PC-9 (cell line): ENCODE measurements at places on chromosomes 12 and 14. TPM values are rescaled to one million over a fixed set of nuclear protein-coding genes. Genes with fewer than 3 reads are reported as not detected.

- no peaks in the 10 kb centered on the region for H3K36me3 ChIP-seq
- H3K4me3 ChIP-seq: no peak overlapping the region
- no peak for DNase-seq
- no peak overlapping the region for H3K27ac ChIP-seq
Observed at GRCh38 chr14:101491841-101492240, 69.5 kb upstream of the DIO3 start.

DNA sequence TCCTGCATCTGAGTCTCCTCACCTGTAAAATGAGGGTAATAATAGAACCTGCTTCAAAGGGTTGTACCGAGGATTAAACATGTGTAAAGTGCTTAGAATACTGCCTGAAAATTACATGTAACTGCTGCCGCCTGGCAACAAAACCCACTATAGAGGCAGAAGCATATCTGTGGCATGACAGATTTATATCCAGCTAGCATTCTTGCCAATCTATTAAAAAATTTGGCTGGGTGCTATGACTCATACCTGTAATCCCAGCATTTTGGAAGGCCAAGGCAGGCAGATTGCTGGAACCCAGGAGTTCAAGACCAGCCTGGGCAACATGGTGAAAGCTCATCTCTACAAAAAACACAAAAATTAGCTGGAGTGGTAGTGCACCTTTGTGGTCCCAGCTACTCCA is 16.4 kb upstream of the KSR2 start:
- H3K36me3 ChIP-seq: no peaks in the 10 kb centered on the region
- no peak overlapping the region for H3K27ac ChIP-seq
- no peak overlapping the region for H3K4me3 ChIP-seq
- no peaks in the 10 kb centered on the region for H3K27me3 ChIP-seq
- peaks cover 21% of the 10 kb centered on the region for H3K4me1 ChIP-seq
- DNase-seq: peak; percentile 40

- H3K36me3 ChIP-seq: no peaks in the 10 kb centered on the region
- no peak for DNase-seq
- no peaks in the 10 kb centered on the region for H3K4me1 ChIP-seq
- no peak overlapping the region for H3K4me3 ChIP-seq
Observed at GRCh38 chr12:97921979-97922722, 459.5 kb downstream of the RMST start.

DNA sequence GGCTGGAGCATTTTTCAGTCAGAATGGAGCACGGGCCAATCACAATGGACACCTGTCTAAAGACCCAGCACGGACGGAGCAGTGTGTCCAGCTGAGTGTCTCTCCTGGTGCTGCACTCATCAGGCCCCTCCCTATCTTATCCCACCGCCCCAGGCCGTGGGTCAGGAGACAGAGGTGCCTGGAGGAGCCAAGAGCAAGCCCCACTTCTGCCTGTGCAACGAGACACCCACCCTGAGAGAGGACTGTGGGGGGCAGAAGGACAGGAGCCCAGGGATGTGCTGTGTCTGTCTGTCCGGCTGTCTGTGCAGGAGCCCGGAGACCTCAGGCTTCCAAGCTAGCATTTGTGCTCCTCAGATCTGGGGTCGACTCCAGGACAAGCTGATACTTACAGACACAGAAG is 69.6 kb upstream of the SFSWAP start:
- no peaks in the 10 kb centered on the region for H3K36me3 ChIP-seq
- no peaks in the 10 kb centered on the region for H3K4me1 ChIP-seq
- DNase-seq: no peak
- no peak overlapping the region for H3K4me3 ChIP-seq

GRCh38 chr12:87866578-87867292 is 162.5 kb downstream of the C12orf50 start:
- no peak for DNase-seq
- H3K4me3 ChIP-seq: no peak overlapping the region
- no peaks in the 10 kb centered on the region for H3K4me1 ChIP-seq
- no peak overlapping the region for H3K27ac ChIP-seq
- H3K27me3 ChIP-seq: no peaks in the 10 kb centered on the region
- H3K36me3 ChIP-seq: no peaks in the 10 kb centered on the region

DNA sequence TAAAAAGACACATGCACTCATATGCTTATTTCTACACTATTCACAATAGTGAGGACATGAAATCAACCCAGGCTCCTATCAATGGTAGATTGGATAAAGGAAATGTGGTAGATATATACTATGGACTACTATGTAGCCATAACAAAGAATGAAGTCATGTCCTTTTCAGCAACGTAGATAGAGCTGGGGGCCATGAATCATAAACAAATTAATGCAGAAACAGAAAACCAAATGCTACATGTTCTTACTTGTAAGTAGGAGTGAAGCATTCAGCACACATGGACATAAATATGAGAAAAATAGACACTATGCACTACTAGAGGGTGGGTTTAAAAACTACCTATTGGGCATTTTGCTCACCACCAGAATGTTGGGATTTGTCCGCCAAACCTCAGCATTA is 278.0 kb upstream of the MIS18BP1 start:
- no peaks in the 10 kb centered on the region for H3K27me3 ChIP-seq
- no peak overlapping the region for H3K27ac ChIP-seq
- DNase-seq: no peak
- peaks cover 4% of the 10 kb centered on the region; the same call in 1 of the 2 replicates for H3K4me1 ChIP-seq
- H3K4me3 ChIP-seq: no peak overlapping the region

DNA sequence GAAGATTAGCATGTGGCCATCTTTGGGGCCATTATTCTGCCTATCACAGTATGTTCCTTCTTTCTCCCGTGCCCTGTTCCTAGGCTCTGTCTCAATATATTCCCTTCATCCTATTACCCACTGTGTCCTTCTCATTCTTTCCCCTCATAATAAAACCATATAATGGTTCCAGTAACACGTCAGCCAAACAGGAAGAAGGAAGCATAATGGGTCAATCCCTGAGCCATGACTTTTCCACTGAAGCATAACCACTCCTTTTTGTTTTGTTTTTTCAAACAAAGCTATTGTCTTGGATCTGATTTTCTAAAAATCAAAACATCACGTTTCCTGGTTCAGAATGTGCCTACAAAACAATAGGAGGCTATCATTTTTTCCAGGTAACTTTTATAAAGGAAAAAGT is 21.3 kb upstream of the RHOJ start:
- no peaks in the 10 kb centered on the region for H3K27me3 ChIP-seq
- H3K4me1 ChIP-seq: no peaks in the 10 kb centered on the region
- H3K36me3 ChIP-seq: no peaks in the 10 kb centered on the region
- no peak for DNase-seq
- no peak overlapping the region for H3K27ac ChIP-seq
- no peak overlapping the region for H3K4me3 ChIP-seq

DNA sequence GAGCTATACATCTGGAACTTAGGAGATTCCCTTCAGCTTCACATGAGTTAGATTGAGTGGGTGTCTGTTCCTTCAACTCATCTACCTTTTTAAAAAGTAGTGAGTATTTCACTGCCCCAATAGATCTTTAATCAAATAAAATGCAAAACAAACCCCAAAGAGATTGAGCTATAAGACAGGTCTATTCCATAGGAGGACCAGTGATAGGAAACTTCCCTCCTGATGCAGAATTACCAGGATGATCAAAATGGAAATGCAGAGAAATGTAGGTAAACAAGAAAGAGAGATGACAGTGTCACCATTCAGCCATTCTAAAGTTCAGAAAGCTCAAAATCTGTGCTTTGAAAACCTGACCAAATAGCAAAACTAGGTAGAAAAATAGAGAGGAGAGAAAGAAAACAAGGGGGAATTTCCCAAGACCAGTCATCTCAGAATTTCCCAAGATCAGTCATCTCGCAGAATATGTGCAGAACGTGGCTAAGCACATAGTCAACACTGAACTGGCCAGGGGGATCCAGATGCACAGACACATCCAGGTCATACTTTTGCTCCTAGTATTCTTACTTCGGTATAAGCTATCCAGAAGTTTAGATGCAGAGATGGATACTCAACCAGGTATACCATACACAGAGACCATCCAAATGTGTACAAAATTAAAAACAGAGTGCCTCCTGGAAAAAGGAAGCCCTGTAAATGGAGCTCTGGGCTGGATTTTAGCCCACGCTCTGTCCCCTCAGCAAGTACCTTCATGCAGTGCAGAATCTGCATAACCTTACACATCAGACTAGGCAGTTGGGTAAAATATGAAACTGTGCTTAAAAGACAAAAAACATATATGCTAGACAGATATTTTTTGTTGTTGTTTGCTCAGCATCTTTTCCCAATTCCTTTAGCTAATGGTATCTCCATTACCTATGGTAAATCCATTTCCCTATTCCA is 27.4 kb downstream of the SLC41A2 start:
- no peaks in the 10 kb centered on the region for H3K36me3 ChIP-seq
- no peaks in the 10 kb centered on the region for H3K27me3 ChIP-seq
- DNase-seq: no peak
- H3K4me1 ChIP-seq: no peaks in the 10 kb centered on the region

DNA sequence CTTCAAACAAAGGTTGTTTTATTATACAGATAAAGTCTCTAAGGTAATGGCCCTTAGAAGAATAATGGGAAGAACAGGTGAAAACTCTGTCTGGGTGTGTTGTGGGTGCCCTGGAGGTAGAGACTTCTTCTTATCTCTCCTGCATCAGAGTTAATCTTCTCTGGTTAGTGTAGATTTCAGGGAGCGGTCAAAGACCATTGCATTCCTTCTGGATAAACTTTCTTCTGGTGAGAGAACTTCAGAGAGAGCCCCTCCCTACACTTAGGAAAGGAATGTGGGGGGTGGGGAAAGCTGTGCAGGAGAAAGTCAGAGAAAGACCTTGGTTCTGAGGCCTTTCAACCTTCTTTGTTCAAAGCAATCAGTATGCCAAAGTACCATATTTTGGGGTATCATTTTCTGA is 658.5 kb downstream of the DIO2 start:
- no peaks in the 10 kb centered on the region for H3K4me1 ChIP-seq
- no peak overlapping the region for H3K4me3 ChIP-seq
- no peak for DNase-seq
- H3K27ac ChIP-seq: no peak overlapping the region

DNA sequence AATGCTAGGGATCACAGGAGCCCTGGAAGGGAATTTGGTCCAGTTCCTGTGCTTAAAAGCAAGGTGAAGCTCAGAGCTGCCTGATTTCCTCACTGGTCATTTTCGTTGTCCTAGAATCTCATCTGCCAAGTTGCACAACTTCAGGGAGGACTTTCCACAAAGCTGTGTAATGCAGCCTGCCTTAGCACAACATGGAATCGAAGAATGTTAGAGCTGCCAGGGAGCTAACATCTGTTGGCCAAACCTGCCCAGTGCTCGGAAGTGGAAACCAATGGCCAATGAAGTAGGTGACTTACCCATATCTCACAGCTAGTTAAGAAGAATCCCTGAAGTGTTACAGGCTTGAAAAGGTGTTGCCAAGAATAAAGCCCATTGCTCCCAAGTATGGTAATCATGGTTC is 79.9 kb upstream of the SSTR1 start:
- H3K27me3 ChIP-seq: no peaks in the 10 kb centered on the region
- H3K36me3 ChIP-seq: no peaks in the 10 kb centered on the region
- H3K4me3 ChIP-seq: no peak overlapping the region
- 0 out of 2 replicates have a peak, but pooled peaks cover 2% of the 10 kb centered on the region for H3K4me1 ChIP-seq

DNA sequence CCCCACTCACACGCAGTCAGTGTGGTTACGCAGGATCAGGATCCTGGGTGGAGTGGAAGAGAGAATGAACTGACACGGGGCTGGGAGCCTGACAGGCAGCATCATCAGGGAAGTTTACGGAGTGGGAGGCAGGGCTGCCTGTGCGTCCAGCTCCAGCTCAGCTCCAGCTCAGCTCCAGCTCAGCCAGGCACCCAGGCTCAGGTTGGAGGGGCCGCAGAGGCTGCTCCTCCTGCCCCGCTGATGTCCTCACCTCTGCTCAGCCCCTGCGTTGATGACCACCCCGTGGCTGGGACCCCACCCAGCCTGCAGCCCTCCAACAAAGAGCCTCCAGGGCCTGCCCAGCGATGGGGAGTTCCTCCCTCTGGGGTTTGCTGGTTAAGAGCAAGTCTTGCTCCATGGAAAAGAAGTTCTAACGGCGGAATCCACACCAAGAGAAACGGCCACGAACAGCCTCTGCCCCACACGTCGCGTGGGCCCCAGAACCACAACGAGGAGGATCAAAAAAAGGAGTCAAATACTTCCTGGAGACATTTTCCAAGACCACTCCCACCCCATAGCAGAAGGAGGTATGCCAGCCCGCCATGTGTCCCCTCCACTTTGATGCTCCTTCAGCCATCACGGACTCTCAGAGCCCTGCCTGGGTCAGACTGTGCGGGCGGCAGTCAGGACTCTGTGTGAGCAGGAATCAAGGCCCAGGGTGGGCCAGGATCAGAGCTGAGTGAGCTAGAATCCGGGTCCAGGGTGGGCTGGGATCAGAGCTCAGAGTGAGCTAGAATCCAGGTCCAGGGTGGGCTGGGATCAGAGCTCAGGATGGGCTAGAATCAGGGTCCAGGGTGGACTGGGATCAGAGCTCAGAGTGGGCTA is 17.7 kb upstream of the C14orf180 start:
- no peak overlapping the region for H3K4me3 ChIP-seq

- no peaks in the 10 kb centered on the region for H3K27me3 ChIP-seq
- H3K27ac ChIP-seq: no peak overlapping the region
- H3K4me3 ChIP-seq: no peak overlapping the region
- H3K36me3 ChIP-seq: peaks cover 38% of the 10 kb centered on the region
- H3K4me1 ChIP-seq: no peaks in the 10 kb centered on the region
- peak; percentile 50 for DNase-seq
Observed at GRCh38 chr12:113174461-113175384, 10.6 kb downstream of the DDX54 start.

- H3K36me3 ChIP-seq: 0 out of 2 replicates have a peak, but pooled peaks cover 9% of the 10 kb centered on the region
- H3K27ac ChIP-seq: no peak overlapping the region
- no peak overlapping the region for H3K4me3 ChIP-seq
- no peak for DNase-seq
- H3K4me1 ChIP-seq: peaks cover 6% of the 10 kb centered on the region; the same call in 1 of the 2 replicates
- H3K27me3 ChIP-seq: no peaks in the 10 kb centered on the region
Observed at GRCh38 chr12:65229441-65229840, 49.0 kb upstream of the MSRB3 start.

- no peaks in the 10 kb centered on the region for H3K27me3 ChIP-seq
- no peak overlapping the region for H3K4me3 ChIP-seq
- no peak overlapping the region for H3K27ac ChIP-seq
- no peaks in the 10 kb centered on the region for H3K36me3 ChIP-seq
- peak; percentile 1 for DNase-seq
Observed at GRCh38 chr14:48350971-48351370, 675.6 kb upstream of the MDGA2 start.

- DNase-seq: no peak
- no peak overlapping the region for H3K4me3 ChIP-seq
- H3K36me3 ChIP-seq: no peaks in the 10 kb centered on the region
- no peak overlapping the region for H3K27ac ChIP-seq
- H3K27me3 ChIP-seq: no peaks in the 10 kb centered on the region
- peaks cover 13% of the 10 kb centered on the region for H3K4me1 ChIP-seq
Observed at GRCh38 chr12:11618046-11618445, 31.4 kb upstream of the ETV6 start.

GRCh38 chr12:74538491-74539258 is 1.0 kb downstream of the ATXN7L3B start:
- no peaks in the 10 kb centered on the region for H3K27me3 ChIP-seq
- no peak for DNase-seq
- H3K27ac ChIP-seq: peak overlapping the region; percentile 80
- H3K4me1 ChIP-seq: peaks cover 23% of the 10 kb centered on the region
- peaks cover 36% of the 10 kb centered on the region for H3K36me3 ChIP-seq

The CD163 gene
- not detected in 2 replicates for total RNA-seq

The ANGEL1 gene
- 31.7 and 44.0 TPM in 2 replicates for total RNA-seq

The RNFT2 gene
- 18.6 and 21.1 TPM in 2 replicates for total RNA-seq

The C12orf60 gene
- 3.3 and 4.0 TPM in 2 replicates for total RNA-seq

The RPGRIP1 gene
- total RNA-seq: 0.75 and 2.1 TPM in 2 replicates

The NAV3 gene
- 4.2 and 13.6 TPM in 2 replicates for total RNA-seq

The ARL6IP4 gene
- total RNA-seq: 162 and 191 TPM in 2 replicates

The TRIAP1 gene
- 23.5 and 27.5 TPM in 2 replicates for total RNA-seq

The RNASE7 gene
- total RNA-seq: not detected in 2 replicates

The VRTN gene
- not detected in 2 replicates for total RNA-seq

The RBP5 gene
- total RNA-seq: 0.74 and 1.3 TPM in 2 replicates

The DGKA gene
- 86.6 and 91.0 TPM in 2 replicates for total RNA-seq
